ENCODE measurements at places on chromosomes 2 and 18.
A peak's percentile ranks its signal among the peaks of the same experiment; 100 is the strongest.

DNA sequence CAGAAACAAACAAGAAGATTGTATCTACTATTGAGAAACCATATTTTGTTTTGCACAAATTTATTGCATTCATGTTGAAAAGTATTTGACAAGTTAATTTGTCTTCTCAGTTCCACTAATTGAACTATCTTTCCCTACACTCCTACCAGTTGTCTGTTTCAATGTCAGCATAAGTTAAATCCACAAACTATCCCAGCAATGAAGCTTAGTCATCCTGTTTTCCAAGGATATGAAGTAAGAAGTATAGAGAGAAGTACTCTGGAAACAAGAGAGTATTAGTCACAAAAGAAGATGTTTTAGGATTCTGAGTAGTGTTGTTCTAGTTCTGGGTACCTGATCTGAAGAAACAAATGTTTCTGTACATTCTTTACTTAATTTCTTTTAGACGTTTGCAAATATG is 261.6 kb upstream of the ZNF804A start:
- DNase-seq: no peak

DNA sequence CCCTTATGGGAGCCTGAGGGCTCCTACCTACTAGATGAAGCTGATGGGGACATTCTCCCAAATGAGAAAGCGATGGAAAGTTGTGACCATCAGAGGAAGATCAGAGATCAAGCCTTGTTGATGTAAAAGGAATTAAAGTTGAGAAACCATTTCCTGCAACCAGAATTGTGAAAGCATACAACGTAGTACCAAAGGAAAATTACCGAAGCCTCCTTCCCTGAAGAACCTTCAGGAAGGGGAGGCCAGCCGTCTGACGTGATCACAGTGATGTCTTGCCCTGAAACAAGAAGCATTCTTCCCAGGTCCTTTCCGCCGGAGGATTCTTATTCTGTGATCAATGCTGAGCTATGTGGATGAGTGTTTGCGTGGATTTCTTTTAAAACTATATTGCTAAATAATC is 211.6 kb upstream of the TNP1 start:
- DNase-seq: no peak

- DNase-seq: no peak
Observed at GRCh38 chr2:148926981-148927401, 52.0 kb downstream of the KIF5C start.

GRCh38 chr2:20624156-20624883 is 26.6 kb downstream of the HS1BP3 start:
- DNase-seq: peak; percentile 43

DNA sequence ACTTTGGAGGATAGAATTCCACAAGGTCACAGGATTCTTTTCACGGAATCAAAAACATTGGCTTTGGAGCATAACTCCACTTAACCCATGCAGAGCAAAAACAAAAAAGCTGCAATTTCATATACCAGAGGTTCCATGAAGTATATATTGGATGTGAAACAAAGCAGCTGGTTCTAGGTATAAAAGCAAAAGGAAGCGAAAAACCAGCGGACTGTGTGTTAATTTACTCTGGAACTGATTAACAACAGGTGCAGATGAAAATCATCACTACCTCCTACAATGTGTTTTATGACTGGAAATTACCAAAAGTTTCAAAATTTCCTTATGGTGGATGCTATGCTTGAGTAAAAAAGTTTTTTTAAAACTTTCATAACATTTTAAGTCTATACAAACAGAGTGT is 54.4 kb upstream of the LINC00305 start:
- no peak for DNase-seq

- no peak for DNase-seq
Observed at GRCh38 chr2:238501311-238501710, 74.6 kb downstream of the ASB1 start.

DNA sequence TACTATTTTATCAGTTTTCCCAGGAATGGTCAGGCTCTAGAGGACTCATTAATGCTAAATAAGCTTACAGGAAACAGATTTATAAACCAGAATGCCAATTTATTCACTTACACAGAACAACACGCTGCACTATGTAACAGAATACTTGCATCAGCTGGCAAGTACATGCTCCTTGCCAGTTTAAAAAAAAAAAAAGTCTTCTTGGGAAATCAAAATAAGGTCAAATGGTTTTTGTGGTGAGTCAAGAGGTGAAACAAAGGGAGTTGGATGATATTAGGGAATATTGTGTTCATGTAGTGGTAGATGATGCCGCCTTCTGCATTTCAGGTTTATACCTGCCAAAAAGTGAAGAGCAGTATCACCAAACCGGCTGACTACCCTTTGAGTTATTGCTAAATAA is 1322.1 kb upstream of the ZEB2 start:
- no peak for DNase-seq

DNA sequence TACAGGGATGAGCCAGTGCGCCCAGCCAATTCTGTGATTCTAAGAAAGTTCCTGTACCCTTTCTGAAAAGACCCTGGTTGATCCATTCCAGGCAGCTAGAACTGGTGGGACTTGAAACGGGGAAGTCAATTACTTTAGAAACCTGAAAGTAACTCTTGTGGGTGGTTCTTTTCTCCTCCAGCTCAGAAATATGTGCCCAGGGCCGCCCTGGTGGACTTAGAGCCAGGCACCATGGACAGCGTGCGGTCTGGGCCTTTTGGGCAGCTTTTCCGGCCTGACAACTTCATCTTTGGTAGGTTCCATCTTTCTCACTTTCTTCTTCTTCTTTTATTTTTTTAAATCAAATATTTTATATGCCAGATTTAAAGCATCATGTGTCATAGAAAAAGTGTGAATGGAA is 2.7 kb downstream of the TUBB6 start:
- no peak for DNase-seq

GRCh38 chr2:66101206-66101605 is 333.7 kb upstream of the MEIS1 start:
- no peak for DNase-seq

GRCh38 chr18:59357928-59358327 is 1.1 kb downstream of the LMAN1 start:
- DNase-seq: no peak

DNA sequence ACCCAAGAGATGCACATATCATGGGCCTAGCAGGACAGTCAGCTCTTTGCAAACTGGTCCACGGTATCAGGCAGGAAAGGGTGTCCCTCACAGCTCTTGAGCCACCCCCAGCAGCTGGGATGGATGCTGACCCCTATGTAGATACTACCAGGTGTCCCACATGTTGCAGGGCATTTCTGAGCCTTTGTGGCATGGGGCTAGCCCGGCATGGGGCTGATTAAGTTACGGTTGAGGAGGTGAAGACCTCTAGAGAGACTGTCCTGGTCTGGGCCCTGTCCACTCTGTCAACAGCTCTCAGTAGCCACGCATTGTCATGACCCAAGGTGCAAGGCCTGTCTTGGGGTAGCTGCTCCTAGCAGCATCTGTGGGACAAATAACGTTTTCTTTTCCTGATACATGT is 6.7 kb downstream of the LDLRAD4 start:
- DNase-seq: no peak

- no peak for DNase-seq
Observed at GRCh38 chr2:186590350-186590758, 498 bp downstream of the ITGAV start.

- no peak for DNase-seq
Observed at GRCh38 chr2:66578054-66578686, 143.2 kb downstream of the MEIS1 start.

DNA sequence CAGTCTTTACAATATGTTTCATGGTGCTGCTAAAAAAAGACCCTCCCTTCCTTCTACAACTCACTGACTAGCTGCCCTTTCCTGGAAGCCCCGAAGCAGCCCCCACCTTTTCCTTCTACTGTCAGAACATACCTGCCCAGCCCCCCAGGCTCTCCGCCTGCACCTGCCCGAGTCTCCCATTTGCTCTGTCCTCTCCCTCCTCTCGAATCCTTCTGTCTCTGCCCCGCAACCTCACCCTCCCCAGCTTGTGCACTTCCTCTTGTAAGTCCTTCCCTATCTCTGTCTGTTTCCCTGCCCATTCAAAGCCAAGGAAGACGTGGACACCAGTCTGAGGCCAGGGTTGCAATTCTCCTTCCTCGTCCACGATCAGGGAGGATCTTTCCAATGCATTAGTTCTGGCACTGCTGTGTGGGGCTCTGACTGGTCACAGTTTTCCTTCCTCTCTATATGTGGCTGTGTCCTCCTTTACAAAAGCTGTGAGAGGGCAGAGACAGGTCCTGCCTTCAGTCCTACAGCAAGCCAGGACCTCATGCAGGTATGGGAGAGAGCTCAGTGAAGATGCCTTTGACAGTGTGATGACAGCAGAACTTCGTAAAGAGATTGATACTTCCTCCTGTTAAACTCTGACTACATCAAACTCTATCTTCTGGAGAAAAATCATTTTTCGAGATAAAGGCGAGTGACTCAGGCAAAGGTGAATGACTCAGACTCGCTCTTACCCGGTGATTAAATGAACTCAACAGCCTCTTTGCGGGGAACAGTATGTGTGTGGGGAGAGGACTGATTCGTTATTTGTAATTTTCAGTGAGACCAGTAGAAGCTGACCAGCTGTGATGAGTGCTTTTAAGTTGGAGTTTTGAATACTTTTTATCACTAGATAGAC is 14.2 kb downstream of the TNFRSF11A start:
- no peak for DNase-seq

DNA sequence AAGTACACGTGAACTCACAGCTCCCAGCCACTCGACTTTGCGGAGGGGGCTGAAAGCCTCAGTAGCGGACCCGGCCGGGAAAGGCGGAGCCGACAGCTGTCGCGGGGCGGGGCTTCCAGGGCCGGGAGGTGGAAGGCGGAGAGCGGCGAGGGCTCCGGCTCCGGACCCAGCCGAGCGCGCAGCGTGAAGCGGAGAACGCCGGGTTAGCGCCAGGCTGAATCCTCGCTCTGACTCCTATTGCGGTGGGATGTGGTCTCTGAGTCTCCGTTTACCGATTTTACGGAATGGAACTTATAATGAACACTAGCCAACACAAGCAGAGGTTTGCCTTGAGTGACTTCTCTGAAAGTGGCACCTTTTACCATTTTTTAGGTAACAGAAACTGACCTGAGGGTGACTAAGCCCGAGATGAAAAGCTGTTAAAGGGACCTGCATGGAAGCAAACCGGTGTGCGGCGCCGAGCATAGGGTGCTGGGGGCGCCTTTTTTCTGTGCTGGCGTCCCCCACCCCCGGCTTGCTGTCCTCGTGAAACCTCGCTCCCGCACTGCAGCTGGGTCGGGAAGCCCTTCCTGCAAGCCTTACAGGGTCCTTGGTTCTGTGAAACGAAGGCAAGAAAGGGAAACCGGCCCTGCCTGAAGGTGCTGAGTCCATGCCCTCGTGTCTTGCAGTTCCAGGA is 72.9 kb downstream of the EN1 start:
- DNase-seq: no peak

DNA sequence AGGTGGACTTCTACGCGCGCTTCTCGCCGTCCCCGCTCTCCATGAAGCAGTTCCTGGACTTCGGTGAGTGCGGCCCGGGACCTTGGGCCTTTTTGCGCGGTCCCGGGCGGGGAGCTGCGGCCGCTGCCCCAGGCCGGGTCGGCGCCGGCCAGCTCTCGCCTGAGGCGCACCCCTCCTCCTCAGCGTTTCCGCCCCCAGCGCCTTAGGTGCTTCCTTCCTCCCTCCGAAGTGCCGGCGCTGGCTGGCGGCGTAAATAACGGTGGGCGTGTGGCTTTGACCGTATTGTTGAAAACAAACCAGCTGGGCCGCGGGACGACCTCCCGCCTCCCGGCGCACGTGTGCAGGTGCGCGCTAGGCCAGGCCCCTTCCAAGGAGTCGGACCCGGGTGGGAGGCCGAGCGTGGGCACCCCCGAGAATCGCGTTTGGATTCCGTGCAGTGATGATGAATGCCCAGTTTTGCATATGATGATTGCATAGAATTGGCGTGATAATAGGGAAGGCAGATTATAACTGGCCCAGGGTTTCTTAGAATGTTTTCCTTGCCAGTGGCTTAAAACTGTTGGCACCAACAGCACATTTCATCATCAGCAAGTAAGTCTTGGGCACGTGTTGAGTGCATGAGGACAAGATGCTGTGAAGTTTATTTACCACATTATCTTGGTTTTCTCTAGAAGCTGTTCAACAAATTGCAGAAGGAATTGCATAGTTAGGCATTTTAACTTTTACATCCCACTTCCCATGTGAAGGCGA is 569 bp downstream of the PDK1 start:
- DNase-seq: peak; percentile 70

GRCh38 chr18:32577561-32577960 is 106.9 kb upstream of the GAREM1 start:
- DNase-seq: no peak

All from RWPE2 (cell line).